ENCODE measurements at places on chromosomes 11 and 22.
A peak's percentile ranks its signal among the peaks of the same experiment; 100 is the strongest.

DNA sequence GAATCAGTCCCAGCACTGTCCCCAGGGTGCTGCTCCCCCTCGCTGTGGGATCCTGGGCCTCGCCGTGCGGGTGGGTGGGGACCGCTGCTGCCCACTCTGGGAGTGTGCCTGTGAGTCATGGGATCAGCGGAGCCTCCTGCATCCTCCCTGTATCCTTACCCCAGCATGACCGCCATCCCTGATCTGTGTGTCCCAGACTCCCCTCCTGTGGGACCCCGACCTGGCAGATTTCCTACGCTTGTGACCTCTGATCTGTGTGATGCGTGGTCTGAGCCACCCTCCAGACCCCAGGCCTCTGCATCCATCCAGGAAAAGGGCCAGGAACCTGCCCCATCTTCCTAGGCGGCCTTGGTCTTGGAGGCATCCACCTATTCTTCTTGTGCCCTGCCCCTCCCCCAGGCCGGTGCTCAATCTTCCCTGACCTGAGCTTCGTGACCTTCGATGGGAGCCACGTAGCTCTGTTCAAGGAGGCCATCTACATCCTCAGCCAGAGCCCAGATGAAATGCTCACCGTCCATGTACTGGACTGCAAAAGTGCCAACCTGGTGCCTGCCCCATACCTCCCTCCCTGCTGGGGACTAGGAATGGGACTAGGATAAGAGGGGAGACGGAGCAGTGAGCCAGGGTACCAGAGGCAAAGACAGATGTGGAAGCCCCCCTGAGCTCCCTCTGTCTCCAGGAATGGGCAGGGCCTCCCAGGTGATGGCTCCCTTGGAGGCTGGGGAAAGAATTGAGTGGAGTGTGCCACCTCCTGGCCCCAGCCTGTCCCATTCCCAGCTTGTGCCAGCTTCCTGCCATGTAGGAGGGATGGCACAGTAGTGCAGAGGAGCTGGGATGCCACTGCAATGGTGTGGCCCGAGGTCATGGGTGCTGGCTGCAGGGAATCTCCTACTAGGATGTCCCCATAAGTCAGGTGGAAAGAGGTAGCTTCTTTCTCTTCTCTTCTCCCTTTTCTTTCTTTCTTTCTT lies 65.4 kb downstream of the OTOG start:
- no peak for DNase-seq

DNA sequence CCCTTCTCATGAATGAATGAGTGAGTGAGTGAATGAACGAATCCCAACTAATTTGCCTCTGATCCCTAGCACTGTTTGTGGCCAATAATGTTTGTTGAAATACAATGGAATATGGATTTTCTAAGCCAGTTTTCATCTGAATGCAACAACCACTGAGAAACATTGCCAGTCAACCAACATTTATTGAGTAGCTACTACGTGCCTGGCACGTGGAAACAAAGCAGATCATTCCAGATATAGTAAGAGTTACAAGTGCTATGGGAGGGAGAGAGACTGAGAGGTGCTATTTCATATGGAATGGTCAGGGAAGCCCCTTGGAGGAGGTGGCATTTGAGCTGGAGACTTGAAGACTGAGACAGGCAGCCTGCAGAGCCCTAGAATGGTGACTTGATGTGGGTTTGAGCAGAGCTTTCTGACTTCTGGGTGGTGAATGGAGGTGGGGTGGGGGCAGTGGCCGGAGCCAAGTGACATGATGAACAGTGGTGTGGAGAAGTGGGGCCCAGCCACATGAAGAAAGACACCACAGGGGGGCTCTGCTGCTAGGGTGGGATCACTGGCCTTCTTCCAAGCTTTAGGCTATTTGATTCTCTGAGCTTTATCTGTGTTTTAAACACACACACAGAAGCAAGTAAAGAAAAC lies 35.1 kb upstream of the SMTN start:
- no peak for DNase-seq

- no peak for DNase-seq
These were observed 4.0 kb downstream of the POGLUT3 start for GRCh38 chr11:108494182-108494581.

DNA sequence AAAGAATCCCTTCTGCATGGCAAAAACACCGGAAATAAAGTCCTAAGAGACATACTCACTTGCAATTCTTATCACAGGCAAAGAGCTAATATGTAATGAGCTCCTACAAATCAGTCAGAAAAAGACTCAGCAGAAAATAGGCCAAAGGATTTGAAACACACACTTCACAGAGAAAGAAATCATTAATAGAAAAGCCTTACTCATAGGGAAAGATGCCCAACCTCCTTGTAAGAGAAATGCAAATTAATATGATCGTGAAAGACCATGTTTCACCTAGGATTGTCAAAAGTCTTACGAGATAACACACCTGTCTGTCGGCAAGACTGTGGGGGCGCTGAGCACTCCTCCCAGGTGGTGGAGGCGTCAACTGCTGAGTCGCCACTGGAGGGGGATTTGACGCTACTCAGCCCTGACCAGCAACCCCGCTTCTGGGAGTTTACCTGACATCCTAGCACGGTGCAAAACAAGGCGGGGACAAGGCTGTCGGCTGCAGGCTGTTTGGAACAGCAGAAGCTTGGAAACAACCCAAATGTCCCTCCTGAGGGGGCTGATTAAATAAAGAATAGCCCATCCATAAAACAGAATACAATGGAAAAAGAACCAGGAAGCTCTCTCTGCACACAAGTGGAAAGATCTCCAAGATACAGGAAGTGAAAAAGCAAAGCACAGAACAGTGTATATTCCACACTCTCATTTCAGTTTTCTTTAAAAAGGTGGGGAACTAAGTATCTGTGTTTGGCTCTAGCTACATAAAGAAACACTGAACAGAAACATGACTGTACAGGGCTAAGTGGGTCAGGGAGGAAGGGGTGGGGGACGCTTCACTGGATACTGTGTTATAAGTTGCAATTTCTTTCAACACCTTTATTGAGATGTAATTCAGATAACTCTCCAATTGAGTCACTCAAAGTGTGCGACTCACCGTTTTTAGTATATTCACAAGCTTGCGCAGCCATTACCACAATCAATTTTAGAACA lies 11.5 kb downstream of the CSNK1E start:
- no peak for DNase-seq

DNA sequence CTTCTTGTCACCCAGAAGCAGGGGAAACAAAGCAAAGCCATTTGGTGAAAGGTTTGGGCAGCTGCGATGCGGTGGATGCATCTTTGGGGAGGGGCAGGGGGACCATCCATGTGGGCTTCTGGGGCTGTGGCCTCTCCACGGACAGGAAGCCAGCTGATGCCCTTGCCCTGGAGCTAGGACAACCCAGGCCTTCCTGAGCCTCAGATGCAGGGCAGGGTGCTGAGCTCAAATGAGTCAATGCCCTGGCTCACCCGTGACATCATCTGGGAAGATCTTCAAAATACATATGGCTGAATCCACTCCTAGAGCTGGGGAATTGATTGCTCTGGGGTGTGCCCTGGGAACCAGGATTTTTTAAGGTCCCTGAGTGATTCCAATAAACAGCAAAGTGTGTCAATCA lies 1418.2 kb downstream of the TBC1D22A start:
- no peak for DNase-seq

GRCh38 chr11:132032555-132032954 lies 662.1 kb downstream of the NTM start:
- DNase-seq = no peak

GRCh38 chr22:47071807-47072641 lies 309.6 kb downstream of the TBC1D22A start:
- no peak for DNase-seq

- no peak for DNase-seq
These were observed 4.8 kb downstream of the ROBO4 start for GRCh38 chr11:124892750-124893454.

DNA sequence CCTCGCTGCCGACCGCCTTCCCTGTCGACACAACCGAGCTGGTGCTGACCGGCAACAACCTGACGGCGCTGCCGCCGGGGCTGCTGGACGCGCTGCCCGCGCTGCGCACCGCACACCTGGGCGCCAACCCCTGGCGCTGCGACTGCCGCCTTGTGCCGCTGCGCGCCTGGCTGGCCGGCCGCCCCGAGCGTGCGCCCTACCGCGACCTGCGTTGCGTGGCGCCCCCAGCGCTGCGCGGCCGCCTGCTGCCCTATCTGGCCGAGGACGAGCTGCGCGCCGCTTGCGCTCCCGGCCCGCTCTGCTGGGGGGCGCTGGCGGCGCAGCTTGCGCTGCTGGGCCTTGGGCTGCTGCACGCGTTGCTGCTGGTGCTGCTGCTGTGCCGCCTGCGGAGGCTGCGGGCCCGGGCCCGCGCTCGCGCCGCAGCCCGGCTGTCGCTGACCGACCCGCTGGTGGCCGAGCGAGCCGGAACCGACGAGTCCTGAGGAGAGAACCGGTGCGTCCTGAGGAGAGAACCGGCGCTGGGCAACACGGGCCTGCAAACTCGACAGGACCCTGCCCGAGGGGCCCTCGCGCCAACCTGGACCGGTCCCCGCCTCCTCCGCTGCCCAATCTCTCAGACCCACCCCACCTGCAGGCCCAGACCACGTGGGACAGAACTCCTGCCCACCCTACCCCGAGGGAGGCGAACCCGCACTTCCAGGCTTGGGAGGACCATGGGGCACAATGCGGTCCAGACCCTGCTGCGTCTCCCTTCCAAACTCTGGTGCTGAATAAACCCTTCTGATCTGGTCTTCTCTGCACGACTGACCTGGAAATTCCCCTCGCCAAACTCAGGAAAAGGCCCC lies 866 bp downstream of the GP1BB start:
- DNase-seq = peak; percentile 66

GRCh38 chr11:115362997-115363396 lies 141.2 kb downstream of the CADM1 start:
- DNase-seq = no peak

GRCh38 chr22:45518580-45518991 lies 15.9 kb downstream of the FBLN1 start:
- no peak for DNase-seq

- DNase-seq = no peak
These were observed 104.8 kb downstream of the ZNF280B start for GRCh38 chr22:22403771-22404170.

DNA sequence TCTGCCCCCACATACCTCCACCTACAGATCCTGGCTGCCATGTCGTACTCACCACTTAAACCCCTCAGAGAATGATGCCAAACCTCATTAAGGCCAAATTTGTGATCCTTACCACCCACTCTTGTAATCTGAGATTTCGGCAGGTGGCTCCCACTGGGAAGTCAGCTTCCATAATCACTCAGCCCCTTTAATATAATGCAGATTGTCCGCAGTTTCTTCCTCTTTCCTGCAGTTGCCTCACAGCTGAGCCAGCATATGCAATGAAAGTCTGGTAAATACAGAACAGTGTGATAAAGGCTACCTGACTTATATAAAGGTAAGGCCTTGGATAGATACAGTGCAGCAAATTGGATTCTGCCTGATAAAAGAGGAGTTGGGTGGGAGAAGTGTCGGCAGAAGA lies 515.2 kb upstream of the TENM4 start:
- no peak for DNase-seq

DNA sequence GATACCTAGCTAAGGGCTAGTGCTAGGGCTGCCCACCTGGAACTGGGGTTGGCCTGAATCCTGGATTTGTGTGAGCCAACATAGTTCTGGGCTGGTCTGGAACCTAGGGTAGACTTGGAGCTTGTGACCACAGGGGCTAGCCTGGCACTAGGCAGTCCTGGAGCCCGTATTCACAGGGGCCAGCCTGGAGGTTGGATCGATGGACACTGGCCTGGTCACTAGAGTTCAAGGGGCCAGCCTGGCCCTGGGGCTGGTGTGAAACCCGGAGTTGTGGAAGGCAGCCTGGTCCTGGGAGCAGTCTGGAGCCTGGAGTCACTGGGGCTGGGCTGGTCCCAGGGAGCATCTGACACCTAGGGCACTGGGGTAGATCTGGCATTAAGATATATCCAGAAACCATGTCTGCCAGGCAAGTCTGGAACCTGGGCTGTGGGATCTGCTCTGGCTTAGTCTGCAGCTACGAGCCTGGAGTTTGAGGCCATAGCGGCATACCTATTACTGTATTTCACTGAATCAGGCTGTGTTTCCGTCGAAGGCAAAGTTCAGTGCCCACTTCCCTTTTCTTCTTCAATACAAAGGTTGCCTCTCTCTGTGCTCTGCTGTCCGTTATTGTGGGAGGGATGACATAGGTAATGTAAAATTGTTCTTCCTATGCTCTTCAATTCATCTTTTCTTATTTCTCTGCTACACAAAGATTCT lies 9.1 kb upstream of the GLYATL1B start:
- DNase-seq = no peak

GRCh38 chr11:67492069-67492727 lies 9.4 kb downstream of the AIP start:
- no peak for DNase-seq

DNA sequence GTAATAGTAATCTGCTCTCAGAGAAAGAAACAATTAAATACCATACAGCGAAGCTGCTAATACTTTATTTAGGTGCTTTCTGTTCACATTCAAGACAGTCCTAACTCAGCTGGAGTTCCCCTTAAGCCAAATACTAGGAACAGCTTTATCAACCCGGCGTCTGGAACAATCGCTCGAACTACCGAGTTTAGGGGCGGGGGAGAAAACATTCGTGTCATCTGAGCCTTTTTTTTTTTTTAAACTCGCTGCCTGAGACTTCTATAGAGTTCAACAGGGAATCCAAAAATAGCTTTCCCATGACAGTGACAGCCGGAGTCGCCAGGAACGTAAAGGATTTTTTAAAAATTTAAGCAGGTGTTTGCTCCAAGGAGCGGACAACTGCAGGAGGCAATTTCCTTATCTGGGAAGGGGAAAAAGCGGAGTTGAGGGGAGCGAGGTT lies 852 bp downstream of the TRAF6 start:
- DNase-seq = no peak

DNA sequence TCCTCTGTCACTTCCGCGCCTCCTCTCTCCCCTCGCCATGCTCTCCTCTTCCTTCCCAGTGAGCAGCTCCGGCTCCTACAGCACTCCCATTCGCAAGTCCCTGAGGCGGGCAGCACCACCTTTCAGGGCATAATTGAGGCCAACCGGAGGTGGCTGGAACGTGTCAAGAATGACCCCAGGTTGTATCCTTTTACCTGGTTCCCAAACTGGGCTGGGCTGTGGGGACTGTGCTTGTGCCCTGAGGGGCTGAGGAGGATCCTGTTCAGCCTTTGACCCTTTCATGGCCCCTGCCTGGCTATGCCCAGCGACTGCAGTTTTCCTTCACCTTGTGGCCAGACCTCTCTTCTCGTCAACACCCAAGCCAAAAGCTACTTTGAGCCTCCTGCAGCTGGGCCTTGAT lies 84.1 kb downstream of the CEP164 start:
- DNase-seq = no peak

DNA sequence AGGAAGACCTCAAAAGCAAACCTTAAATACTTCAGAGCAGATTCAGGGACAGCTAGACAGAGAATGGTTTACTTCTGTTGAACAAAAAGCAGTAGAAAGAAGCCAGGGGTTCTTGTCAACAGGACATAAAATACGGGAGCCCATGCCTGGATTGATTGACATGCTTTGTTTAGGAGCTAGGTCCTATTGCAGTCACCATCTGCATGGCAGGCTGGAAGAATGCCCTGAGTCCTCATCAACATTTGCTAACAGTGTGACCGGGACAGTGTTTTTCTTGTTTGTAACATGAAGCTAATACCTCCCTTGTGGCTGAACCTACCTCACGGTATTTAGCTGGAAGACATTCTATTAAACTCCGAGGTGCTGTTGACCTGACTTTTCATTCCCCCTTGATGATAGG lies 225.4 kb downstream of the NTM start:
- DNase-seq = no peak

- DNase-seq = peak; percentile 40
These were observed 198.5 kb upstream of the SORL1-AS1 start for GRCh38 chr11:121651257-121651605.

- peak; percentile 79 for DNase-seq
These were observed 3.9 kb upstream of the BIRC3 start for GRCh38 chr11:102313238-102313940.

GRCh38 chr11:3905080-3905953 lies 49.9 kb downstream of the STIM1 start:
- DNase-seq = peak; percentile 45
